NCI-H1930 (cell line): ENCODE measurements at places on chromosomes 2 and 18.

- DNase-seq: no peak
Observed at GRCh38 chr2:20488782-20489181, 41.9 kb downstream of the RHOB start.

- no peak for DNase-seq
Observed at GRCh38 chr2:71460595-71461303, 7.4 kb downstream of the DYSF start.

- DNase-seq: peak; percentile 67
Observed at GRCh38 chr2:220504938-220505503, 877.6 kb downstream of the SLC4A3 start.

- no peak for DNase-seq
Observed at GRCh38 chr2:70472221-70472890, 81.3 kb downstream of the TGFA start.

DNA sequence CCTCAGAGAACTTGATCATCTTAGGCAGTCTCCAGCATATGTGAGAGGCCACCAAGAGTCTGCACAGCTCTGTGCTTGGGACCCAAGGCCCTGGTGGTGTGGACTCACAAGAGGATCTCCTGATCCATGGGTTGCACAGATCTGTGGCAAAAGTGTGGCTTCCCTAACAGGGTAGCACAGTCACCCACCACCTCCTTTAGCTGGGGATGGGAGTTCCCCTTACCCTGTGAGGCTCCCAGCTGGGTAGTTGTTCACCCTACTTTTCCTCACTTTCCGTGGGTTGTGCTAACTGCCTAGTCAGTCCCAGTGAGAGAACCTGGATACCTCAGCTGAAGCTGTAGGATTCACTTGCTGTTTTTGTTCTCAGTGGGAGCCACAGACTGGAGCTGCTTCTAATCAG is 123.7 kb downstream of the FTCDNL1 start:
- DNase-seq: no peak

GRCh38 chr18:68316636-68317035 is 398.3 kb downstream of the TMX3 start:
- no peak for DNase-seq

GRCh38 chr2:164515734-164516133 is 105.5 kb downstream of the GRB14 start:
- DNase-seq: no peak

DNA sequence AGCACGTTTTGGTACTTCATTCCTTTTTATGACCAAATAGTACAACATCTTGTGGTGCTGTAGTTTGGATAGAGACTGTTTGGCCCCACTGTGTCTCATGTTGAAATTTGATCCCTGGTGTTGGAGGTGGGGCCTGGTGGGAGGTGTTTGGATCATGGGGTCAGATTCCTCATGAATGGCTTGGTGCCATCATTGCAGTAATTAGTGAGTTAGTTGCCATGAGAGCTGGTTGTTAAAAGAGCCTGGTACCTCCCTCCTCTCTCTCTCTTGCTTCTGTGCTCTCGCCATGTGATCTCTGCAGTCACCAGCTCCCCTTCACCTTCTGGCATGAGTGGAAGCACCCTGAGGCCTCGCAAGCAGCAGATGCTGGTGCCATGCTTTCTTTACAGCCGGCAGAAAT is 50.9 kb downstream of the NCAPH start:
- DNase-seq: no peak

DNA sequence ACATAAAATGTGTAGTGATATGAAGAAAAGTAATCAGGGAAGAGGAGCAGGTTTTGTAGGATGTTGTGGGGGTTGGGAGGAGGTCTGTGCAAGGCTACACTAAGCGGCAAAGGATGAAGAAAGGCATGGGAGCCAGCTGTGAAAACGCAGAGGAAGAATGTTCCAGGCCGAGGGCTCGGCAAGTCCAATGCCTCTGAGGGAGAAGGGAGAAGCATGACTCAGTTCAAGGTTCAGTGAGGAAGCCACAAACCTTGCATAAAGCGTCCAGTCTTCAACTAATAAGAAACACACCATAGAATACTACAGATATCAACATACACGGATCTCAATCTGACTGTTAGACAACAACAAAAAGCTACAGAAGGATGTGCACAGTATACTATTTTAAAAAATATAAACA is 16.2 kb downstream of the EPB41L3 start:
- DNase-seq: no peak

DNA sequence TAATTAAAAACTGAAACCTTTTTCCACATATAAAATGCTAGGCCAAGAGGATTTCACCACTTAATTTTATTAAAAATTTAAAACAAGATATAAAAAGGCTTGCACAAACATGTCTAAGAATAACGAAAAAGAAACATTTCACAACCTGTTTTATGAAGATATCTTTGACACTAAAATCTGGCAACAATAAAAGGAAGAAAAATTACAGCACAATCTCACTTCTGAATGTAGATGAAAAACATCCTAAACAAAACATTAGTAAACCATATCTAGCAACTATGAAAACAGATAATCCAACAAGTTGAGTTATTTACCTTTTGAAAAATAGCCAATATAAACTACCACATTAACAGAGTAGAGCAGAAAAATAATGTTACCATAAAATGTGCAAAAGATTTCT is 185.4 kb upstream of the MMADHC start:
- DNase-seq: no peak

DNA sequence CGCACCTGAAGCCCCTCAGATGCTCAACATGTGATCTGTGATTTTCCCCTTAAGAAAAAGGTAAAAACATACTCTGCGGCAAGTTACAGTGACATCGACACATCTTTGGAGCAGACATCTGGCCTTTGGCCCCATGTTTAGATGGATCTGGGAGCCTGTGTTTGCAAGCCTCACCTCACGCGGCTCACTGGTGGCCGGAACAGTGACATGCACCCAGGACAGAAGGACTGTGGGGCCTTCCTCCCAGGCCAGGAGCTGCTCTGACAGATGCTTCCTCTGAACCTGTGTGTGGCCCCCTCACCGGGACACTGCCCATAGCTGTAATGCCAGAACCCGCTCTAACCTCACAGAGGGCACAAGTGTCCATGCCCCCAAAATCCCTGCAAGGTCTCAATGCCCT is 13.1 kb downstream of the PASK start:
- DNase-seq: no peak

DNA sequence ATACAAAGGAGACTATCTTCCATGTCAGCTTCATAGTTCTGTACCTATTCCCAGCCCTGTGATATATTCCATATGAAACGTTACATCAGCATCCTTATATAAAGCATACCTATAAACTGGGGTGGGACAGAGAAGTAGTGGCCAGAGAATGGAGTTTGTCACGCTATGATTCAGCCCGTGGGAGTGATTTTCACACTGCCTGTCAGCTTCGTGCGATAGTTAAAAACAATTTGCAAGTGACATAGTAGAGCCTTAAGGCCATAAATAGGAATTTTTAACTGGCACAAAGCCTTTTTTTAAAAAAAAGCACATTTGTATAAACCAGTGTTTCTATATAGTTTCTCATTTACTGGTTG is 30.2 kb downstream of the PKP4 start:
- DNase-seq: no peak

GRCh38 chr2:236550701-236551465 is 18.7 kb upstream of the ACKR3 start:
- DNase-seq: no peak

DNA sequence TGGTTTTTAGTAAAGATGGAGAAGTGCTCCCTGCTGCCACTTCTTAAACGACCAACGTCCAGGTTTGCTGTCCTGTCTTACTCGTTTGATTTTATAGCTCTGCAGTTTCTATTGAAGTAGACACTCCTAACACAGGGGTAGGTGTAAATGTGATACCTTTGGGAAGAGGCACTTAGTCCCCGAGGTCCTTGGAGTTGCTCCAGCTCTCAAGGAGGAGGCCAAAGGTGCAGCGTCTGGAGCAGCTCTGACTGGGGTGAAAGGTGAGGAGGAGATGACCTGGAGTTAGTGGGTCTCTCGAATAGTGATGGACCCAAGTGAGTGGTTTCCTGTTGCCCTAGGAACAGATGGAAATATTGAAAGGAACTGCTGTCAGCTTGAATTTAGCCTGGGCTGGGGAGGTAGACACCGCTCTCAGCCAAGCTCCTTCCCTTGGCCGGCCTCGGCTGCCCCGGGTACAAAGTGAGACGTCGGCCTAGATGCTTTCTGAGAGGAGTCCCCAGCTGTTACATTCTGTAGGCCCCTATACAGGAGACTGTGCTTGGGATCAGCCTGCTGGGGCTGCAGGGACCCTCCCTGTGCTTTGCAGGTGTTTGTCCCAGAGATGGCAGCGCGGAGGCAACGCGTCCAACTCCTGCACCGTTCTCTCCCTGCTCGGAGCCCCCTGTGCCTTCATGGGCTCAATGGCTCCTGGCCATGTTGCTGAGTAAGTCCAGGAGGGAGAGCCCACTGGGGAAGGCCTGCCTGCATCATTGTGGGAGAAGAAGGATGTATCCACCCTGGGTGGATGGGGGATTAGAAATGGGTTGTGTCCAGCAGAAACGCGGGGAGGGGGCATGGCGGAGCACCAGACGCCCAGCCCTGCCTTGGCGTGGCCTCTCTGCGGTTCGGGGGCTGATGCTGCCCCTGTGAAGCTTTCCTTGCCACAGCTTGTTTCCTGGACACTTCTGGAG is 5.4 kb downstream of the KHK start:
- DNase-seq: no peak

GRCh38 chr2:225980372-225980771 is 580.9 kb downstream of the NYAP2 start:
- DNase-seq: no peak

- peak; percentile 87 for DNase-seq
Observed at GRCh38 chr2:240435457-240435947, at the start of gene GPC1. GPC1 (plus strand) TSS chr2:240435663; CDS start chr2:240435919, 256 bp downstream.

DNA sequence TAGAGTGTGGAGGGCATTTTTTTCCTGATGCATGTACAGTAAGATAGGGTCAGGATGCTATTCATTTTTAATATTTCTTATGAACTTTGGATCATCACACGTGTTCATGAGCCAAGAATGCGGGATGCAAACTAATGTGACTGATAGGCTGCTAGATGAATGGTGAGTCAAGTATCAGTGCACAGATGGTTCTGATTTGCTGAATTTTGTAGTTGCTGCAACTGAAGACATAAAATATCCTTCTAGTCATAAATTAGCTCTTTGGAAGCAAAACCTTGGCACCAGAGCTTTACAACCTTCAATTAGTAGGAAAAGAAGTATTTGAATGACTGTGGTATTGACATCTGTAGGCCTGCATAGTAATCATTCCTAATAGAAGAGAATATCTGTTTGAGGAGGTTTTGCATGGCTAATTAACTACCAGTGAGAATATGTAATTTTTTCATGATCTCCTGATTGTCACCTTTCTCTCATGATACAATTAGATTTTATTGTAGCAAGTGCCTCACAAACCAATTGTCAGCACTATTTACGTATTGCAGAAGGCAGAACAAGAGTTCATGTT is 94.0 kb downstream of the VRK2 start:
- DNase-seq: no peak

DNA sequence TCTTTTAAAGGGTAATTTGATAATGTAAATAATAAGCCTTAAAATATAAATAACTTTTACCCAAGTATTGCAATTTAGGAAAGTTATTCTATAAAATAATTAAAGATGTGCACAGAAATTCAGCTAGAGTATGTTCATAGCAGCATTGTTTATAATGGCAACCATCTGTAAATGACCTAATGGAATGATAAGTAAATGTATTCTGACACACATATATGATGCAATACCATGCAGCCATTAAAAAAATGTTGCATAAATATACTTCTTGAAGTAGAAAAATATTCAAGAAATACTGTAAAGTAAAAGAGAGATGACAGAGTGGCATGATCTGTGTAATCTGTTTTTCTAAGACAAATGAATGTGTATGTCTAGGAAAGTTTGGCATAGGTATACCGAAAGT is 545.7 kb downstream of the ZEB2 start:
- DNase-seq: no peak

- no peak for DNase-seq
Observed at GRCh38 chr18:40980171-40980570, 974.9 kb upstream of the PIK3C3 start.

DNA sequence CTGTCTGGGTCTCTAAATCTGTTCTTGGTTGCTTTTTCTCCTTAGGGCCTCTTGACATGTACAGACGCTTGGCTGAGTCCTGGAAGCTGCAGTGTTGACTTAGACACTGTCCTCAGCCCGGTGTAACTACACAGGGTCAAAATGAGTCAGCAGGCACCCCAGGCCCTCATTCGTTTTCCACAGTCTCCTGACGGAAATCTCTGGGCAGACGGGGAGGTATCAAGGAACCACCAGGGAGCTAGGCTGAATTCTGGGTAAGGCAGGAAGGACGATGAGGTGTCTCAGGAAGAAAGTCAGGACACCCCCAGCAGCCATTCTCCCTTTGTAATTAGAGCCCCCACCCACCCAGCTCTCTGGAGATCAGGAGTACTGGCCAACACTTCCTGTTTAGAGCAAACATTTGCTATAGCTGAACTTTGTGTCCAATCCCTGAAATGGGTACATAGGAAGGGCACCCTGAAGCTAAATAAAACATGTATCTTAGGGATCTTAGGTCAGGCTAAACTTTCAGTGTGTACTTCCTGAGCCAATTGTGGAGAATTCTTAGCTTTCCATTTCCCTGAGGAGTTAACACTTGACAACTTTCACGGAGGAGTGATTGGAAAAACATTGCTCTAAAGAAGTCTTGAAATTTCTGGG is 23.9 kb upstream of the EPAS1 start:
- no peak for DNase-seq
